Kidney epithelial cell (primary cell): ENCODE measurements at places on chromosomes 1 and 21. TPM values are rescaled to one million over a fixed set of nuclear protein-coding genes. Genes with fewer than 3 reads are reported as not detected.

DNA sequence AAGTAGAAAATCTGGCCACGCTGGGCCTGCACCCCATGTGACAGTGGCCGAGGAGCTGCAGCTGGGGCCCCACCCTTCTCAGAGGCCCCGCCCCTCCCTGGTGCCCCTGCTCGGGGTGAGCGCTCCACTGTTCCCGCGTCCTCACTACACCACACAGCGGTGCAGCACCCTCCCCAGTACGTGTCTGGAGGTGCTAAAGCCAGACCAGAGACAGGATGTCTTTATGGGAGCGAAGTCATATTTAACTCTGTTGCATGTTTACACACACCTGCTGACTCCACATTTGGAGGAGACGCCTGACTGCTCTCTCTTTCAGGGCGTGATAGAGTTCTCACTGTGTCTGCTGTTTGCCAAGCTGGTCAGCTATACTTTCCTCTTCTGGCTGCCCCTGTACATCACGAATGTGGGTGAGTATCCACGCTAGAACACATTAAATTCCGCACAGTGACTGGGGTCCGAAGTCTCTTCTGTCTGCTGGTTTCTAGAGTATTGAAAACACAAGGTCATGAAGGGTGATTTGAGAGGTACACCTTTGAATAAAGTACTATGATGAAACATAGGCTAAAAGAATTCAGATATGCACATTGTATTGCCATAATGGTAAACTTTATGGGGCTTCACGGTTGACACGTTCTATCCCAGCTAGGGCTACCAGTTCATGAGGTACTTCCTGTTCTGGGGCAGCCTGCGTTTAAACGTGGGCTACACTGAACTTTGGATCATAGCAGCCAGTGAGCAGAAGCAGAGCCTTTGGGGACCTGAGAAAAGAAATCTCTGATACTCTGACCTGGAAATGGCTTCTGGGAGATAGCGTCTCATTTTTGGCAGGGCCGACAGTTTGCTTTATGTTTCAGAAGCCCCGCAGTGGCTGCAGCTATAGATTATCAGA lies 48.4 kb downstream of the SLC37A1 start:
- no peak for DNase-seq

KCNC4 gene
- 1.8 and 2.3 TPM in 2 replicates for total RNA-seq

COL6A2 gene
- total RNA-seq, result 373 and 431 TPM in 2 replicates

DNA sequence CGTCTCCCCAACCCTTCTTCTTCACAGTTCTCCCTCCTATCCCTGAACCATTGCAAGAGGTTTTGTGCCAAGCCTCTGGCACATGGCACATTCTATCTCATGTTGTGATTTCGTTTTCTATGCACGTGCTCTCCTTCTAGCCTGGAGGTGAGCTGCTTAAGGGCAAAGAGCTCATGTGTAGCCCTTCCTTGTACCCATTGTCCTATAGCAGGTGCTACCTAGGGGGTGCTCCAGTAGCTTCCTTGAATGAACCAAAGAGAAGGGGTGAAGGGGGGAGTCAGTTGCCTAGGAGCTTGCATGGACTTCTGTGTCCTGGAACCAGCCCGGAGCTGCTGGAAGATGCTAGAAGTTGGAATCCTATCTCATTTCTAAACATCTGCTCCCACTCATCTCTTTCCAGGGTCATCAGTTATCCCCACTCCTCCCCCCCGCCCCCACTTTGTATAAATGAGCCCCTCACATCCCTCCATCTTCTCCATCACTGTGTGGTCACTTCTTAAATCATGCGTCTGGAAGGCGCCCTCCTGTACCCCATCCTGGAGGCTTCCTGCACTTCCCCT lies 535 bp upstream of the DISC1 start:
- DNase-seq, result no peak

DNA sequence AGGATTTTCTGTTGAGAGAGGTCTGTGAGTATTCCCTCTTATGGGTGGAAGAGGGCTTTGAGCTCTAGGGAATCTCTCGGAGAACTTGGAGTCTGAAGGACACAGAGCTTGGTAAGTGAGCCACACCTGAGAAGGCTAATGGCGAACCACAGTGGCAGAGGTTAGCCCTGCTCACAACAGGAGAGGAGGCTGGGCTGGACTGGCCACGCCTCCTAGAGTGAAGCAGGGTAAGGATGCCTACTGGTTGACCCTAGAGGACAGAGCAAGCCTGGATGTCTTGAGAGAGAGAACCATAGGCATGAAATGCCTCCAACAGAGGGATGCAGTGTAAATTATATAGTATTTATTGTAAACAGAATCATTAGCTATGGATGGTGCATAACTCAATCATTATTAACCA lies 232.6 kb downstream of the PCP4 start:
- no peak for DNase-seq

SLC6A9 gene
- total RNA-seq, result 20.1 and 22.4 TPM in 2 replicates

GRCh38 chr1:30914931-30915330 lies 6.4 kb upstream of the SDC3 start:
- DNase-seq, result no peak

DNA sequence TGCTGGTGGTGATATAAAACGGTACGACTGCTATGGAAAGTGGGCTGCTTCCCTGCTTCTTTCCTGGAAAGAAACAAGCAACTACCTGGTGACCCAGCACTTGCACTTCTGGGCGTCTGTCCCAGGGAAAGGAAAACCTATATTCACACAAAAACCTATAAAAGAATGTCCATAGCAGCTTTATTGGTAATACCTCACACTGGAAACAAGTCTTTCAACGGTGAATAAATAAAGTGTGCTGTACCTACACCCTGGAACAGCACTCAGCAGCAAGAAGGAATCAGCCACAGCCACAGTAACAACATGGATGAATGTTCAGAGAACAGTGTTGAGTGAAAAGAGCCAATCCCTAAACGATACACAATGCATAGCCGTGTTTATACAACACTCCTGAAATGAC lies 19.9 kb downstream of the SLC19A1 start:
- DNase-seq, result no peak

CD1E gene
- total RNA-seq, result not detected in 2 replicates

DNA sequence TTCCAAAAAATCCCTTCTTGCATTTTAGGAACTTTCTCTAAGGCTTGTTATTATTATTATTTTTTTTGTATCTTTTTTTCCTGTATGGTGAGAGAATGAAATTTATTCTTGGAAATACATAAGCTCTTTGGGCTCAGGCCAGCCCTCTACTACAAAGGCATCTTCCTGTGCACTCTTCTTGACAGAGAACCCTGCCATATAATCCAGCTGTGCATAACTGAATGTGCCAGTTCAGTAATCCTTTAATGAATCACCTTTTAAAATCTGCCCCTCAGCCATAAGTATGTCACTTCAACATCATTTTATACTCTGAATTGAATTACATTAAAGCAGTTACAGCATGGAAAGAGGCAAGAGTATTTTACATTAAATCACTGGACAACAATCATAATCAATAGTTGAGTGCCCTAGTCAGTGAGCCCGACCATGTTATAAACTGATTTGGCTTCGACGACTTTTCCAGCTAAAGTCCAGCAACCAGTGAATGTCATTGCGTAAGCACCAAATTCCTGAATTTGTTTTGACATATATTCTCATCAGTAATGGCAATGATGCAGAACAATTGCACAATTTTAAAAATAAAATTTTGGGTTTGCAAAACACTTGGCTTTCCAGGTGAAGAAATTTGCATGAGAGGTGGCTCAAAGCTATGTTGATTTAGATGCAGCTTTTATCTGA lies 59.2 kb upstream of the KCNK2 start:
- DNase-seq, result no peak

DNA sequence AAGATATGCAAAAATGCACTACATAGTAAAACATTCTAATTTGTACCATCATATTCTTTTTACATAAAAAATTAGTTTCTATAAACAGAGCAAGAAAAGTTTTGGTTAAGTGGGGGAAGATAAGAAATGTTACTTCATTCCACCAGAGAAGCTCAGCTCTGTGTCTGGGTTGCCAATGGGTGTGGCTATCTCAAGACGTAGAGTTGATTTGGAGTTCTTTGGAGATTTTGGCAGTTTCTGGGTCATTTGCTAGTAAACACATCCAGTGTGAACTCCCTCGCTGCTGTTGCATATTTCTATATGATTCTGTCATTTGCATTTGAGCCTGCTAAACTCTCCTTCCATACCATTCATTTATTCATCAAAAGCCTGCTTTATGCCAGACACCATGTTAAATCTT lies 7.2 kb downstream of the RGL1 start:
- DNase-seq, result no peak

- no peak for DNase-seq
These were observed 14.3 kb downstream of the XPR1 start for GRCh38 chr1:180646093-180646492.

AJAP1 gene
- total RNA-seq, result 0.67 and 1.1 TPM in 2 replicates

DNA sequence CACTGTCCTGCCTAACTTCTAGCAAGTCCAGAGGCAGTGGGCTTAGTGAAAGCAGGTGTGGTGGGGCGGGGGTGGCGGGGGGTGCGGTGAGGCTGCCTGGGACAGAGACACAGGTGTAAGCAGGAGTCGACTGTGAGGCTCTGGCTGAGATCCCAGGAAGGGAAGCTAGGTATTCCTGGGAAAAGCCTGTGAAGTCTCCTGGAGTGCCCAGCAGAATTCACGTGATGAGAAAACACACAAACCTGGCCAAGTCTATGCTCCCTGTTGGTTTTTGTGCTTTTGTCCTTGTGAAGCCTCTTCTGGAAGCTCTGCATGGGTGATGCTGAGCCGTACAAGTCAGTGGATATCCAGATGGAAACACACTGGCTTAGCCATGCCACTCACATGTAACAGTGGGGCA lies 5.3 kb downstream of the GALNT2 start:
- DNase-seq, result no peak
